ENCODE measurements at places on chromosomes 12 and 14.

DNA sequence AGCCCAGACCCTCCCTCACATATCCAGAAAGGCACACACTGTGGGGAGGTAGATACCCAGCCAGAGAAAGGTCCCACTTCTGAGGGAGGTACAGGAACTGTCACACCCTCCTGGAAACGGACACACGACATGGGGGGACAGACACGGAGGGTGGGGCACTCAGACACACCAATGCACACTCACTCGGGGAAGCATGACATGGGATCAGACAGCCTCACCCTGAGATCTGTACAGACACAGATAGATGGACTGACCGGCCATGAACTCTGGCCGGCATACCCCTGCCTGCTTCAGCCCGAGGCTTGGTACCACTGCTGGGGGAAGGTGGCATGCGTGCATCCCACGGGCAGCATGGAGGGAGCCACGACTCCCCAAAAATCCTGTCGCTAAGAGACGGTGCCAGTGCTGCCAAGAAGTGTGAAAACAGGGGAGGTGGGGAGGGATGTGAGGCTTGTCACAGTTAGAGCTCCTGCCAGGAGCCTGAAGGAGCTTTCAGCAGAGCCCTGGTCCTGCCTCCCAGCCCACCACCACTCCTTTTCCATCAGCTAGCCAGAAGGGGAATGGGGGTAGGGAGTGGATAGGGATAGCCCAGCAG lies 571 bp downstream of the CPNE6 start:
- no peak for DNase-seq

DNA sequence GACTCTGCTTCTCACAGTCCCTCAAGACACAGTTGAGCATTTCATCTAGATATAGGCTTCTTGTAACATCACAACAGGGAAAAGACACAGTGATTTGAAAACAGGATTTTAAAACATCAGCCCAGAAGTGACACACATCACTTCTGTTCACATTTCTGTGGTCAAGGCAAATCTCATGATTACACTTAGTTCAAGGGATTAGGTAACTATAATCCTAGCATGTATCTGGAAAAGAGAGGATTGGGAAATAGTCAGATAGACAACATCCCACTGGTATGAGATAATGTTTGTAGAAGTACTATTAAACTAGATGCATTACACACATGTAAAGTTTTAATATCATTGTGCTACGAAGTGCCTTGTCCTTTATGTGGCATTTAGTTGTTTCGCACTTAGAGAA lies 252.6 kb upstream of the PRKD1 start:
- no peak for DNase-seq

GRCh38 chr12:117689857-117690256 lies 278.9 kb downstream of the KSR2 start:
- DNase-seq = no peak

- DNase-seq = no peak
Observed at GRCh38 chr14:55752580-55753390, 172.8 kb downstream of the KTN1 start.

GRCh38 chr12:77940567-77940966 lies 109.9 kb downstream of the NAV3 start:
- no peak for DNase-seq

GRCh38 chr12:65876898-65877721 lies 52.8 kb downstream of the HMGA2 start:
- DNase-seq = no peak
